Metanephros (tissue), 2 donors: ENCODE measurements at places on chromosomes 2 and 18. TPM values are rescaled to one million over a fixed set of nuclear protein-coding genes. Genes with fewer than 3 reads are reported as not detected.

Gene REL
- total RNA-seq: 19.3 TPM

Gene CCDC85A
- total RNA-seq: 4.2 TPM

Gene DHRS9
- total RNA-seq: 1.1 TPM

Gene CPSF3
- total RNA-seq: 38.1 TPM

Gene LOXHD1
- total RNA-seq: 2.2 TPM

Gene OSR1
- 7.8 TPM for total RNA-seq

Gene DYNAP
- not detected for total RNA-seq

Gene PLGLB2
- 2.6 TPM for total RNA-seq

Gene CRACDL
- 4.6 TPM for total RNA-seq

Gene GAREM1
- 27.9 TPM for total RNA-seq

Gene COL4A3
- 44.4 TPM for total RNA-seq

Gene SFT2D3
- total RNA-seq: 8.6 TPM

Gene TRIM54
- 10.4 TPM for total RNA-seq

Gene MAP3K19
- 0.12 TPM for total RNA-seq

Gene SLC30A3
- 2.2 TPM for total RNA-seq

Gene COLEC12
- total RNA-seq: 31.6 TPM

Gene IL1F10
- total RNA-seq: not detected

Gene HOXD4
- 48.2 TPM for total RNA-seq

Gene CKAP2L
- 8.2 TPM for total RNA-seq

Gene CFAP221
- 15.8 TPM for total RNA-seq

Gene GLB1L
- 15.2 TPM for total RNA-seq

Gene METAP1D
- 15.4 TPM for total RNA-seq

Gene GAD1
- total RNA-seq: 2.0 TPM

Gene EML6
- 21.1 TPM for total RNA-seq

Gene PMAIP1
- 8.3 TPM for total RNA-seq

Gene VAMP5
- 11.3 TPM for total RNA-seq

Gene COL5A2
- total RNA-seq: 147 TPM

Gene C1QL2
- not detected for total RNA-seq

Gene CNNM3
- 23.5 TPM for total RNA-seq

Gene AQP12A
- total RNA-seq: not detected

Gene SPEG
- 39.6 TPM for total RNA-seq

Gene FAM228A
- 1.7 TPM for total RNA-seq

Gene CSRNP3
- total RNA-seq: 12.8 TPM

Gene NT5DC4
- not detected for total RNA-seq

Gene SALL3
- total RNA-seq: 10.9 TPM

Gene SOWAHC
- total RNA-seq: 18.5 TPM

Gene RAX
- not detected for total RNA-seq

Gene PLGLB1
- 6.9 TPM for total RNA-seq
